Fibroblast of skin of left biceps (primary cell): ENCODE measurements at places on chromosomes 12 and 14.

GRCh38 chr14:45558183-45558582, 305.2 kb upstream of the MIS18BP1 start:
- DNase-seq: no peak

DNA sequence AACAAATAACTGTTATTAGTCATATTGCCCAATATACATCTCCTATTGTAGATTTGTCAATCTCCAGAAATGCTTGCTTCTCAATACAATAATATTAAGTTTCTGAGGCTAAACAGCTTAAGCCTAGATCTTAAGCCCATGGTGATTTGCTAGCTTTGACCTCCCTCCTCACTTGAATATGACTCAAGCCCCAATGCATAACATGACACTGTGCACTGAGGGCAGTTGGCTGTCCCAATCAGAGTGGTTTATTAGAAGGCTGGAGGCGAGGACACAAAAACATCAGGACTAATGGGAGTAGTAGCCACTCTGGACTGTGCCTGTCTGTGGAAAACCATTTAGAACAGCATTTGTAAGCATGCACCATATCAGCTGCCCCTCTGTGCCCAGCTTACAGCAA, 81.1 kb upstream of the GTF2A1 start:
- no peak for DNase-seq

DNA sequence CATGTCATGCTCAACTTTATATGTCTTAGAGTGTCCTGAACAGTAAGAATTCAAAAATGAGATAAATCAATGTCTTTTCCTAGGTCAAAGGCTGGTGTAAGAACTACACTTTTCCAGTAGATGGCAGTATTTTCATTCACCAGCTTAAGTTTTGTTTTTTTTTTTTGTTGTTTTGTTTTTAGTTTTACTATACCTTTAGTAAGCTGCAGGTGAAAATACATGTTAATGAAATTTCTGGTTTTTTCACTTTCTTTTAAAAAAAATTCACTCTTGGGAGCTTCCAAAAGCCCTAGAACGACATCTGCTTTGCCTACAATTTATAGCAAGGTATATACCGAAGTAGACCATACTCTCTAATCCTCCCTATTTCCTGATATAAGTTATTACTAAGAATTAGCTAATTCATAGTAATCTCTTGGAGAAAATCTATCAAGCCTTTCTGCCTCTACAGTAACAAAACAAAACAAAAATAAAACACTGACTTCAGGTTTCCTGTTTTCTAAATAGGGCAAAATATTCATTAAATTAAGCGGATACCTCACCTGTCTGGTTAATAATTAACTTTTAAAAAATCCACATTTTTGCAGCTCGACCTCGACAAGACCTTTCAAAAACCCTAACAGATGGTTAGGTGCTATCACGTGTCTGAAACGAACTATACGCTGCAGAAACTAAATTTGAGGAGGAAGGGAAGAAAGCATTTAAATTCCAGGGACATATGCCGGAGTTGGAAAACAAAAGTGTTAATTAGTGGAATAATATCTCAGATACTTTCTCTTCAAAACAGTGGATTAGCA, 2.7 kb upstream of the SAMD4A start:
- no peak for DNase-seq

DNA sequence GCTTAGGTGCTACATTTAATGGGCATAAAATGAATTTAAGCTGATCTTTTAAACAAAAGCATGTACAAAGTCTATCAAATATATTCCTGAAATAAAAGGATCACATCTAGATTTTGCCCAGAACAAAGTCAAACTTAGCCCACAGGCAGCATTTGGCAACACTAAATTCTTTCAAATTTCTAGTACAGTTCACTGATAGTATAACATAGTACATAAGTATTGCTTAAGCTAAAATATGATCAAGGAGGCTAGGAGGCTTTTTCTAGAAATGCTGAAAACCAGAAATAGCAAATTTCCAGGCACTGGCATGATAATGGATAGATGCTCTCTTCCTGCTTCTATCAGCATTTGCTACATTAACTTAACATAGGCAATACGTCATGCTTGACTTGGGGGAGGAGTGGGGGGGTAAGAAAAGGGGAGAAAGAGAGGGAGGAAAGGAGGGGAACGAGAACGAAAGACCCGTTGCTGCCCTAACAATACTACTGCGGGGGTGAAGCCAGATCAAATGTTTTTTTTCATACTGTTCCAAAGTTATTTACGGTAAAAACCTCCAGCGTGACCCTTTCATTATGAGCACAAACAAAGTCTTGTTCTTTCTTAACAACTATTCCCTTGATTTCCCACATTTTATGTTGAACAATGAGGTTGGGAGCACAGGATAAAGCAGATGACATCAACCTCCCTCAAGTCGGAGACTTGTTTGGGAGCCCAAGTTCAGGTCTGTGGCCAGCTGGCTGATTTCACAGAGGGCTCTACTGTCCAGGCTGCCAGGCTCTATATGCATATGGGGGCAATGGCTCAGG, 10.6 kb downstream of the TMED10 start:
- no peak for DNase-seq

DNA sequence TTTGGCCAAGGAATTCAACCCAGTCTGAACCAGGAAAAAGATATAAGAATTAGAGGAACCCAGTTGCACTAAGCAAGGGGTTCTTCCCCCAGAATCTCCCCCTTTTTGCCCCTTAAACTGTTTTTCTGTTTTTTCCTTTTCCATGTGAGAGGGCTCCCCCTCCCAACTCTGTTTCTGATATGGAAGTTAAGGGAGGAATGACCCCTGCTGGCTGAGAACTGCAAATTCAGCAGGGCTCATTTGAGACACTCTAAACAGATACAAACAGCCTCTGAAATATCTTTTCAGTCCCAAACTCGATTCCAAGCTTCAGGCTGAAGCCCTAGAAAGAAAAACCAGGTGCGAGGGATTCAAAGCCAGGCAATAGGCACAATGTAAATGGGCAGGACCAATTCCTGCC, 132.7 kb downstream of the SLC41A2 start:
- DNase-seq: no peak

DNA sequence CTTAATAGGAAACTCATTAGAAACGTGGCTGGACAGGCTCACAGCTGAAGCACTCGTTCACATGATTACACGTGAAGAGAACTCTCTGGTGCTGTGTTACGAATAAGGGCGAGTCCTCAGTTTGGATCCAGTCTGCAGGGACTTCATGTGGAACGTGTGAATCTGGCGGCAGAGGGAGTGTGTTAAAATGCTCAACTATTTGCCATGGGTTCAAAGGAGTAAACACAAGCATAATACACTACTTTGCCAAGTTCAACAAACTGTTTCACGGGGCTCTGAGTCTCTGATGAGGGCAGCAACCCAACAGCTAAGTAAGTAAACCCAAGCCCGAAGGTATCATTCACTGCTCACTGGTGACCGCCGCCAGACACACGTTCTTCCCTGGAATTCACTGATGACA, 42.4 kb downstream of the NUAK1 start:
- DNase-seq: no peak

- no peak for DNase-seq
Observed at GRCh38 chr12:100795174-100795799, 711 bp downstream of the ANO4 start.

- no peak for DNase-seq
Observed at GRCh38 chr14:79476552-79476951, 734.8 kb downstream of the DIO2 start.

DNA sequence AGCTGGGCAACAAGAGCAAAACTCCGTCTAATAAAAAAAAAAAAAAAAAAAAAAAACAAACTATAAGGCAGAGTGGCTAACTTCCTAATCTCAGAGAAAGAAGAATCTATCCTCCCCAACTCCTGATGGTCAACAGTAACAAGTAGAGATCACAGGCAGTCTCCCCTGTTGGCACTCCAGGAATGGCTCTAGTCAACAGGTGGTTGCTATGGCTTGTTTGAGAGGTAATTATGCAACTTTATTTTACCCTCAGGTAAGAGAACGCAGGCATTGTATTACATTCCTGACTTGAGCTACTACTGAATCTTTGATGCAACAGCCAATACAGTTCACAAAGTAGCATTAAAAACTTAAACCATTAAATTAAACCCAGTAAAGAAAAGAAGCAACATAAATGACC, 180.3 kb downstream of the DICER1 start:
- DNase-seq: no peak

GRCh38 chr14:44403193-44403592, 103.9 kb downstream of the FSCB start:
- DNase-seq: no peak
